Esophagus squamous epithelium (tissue), 5 donors: ENCODE measurements at places on chromosomes 4 and X.

- no peak for DNase-seq
These were observed 27.4 kb downstream of the GK start for GRCh38 chrX:30680618-30681017.

GRCh38 chr4:109764376-109764775, 34.5 kb upstream of the PLA2G12A start:
- no peak for DNase-seq

- no peak for DNase-seq
These were observed 38.2 kb downstream of the FHL1 start for GRCh38 chrX:136185401-136186022.

- no peak for DNase-seq
These were observed at the start of gene CXCL9 for GRCh38 chr4:76007089-76007862. Gene CXCL9 (minus strand): TSS chr4:76007509. CDS start chr4:76007449, 60 bp downstream.

DNA sequence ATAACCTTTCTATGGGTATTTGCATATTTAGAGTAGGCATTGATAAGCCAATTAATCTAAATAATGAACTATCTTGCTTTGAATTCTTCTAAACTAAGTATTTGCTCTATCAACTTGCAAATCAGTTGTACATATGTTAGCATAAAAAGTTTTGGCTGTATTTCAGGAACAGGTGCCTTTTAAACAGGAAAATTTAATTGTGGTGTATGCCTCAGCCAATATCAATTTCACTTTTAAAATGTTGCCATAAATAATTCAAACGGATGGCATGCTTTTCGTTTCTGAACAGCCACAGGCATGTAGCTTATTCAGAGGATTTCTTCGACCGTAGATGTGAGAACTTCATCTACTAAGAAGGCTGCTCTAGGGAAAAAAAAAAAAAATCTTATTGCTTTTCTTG, 99.9 kb downstream of the DCLK2 start:
- no peak for DNase-seq

GRCh38 chrX:71927040-71927439, 16.4 kb downstream of the NHSL2 start:
- DNase-seq = no peak

DNA sequence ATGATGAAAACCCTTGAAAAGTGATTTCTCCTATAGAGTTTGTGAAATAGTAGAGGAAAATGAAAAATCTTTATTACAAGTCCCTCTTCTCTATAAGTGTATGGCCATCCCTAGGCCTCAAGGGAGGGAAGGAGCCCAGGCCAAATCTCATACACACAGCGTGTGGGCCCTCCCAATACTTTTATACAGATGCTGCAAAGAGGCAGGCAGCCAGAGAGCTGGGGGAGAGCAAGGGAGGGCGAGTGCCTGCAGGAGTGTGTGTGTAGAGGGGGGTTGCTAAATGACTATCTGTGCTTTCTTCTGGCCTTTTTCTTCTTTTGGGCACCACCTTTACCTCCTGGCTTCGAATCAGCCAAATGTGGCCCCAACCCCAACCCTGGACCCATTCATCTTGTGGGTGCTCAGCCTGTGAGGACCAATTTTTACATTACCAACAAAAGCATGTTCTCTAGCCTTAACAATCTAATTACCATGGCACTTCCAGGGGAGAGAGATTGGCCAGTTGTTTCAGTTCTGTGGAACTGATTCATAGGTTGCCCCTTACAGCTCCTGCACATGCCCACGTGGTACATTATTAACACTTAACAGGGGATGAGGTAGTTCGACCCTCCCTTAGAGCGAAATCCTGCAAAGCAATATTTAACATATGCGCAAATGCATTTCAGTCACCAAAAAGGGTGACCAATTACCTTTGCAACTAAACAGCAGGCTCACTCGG, 2.0 kb downstream of the GPC3 start:
- DNase-seq = no peak

GRCh38 chr4:52195869-52196268, 144.8 kb downstream of the SPATA18 start:
- no peak for DNase-seq

- no peak for DNase-seq
These were observed 67.4 kb downstream of the DMP1 start for GRCh38 chr4:87717276-87718031.

GRCh38 chr4:19239565-19239964, 1012.1 kb upstream of the SLIT2 start:
- no peak for DNase-seq

DNA sequence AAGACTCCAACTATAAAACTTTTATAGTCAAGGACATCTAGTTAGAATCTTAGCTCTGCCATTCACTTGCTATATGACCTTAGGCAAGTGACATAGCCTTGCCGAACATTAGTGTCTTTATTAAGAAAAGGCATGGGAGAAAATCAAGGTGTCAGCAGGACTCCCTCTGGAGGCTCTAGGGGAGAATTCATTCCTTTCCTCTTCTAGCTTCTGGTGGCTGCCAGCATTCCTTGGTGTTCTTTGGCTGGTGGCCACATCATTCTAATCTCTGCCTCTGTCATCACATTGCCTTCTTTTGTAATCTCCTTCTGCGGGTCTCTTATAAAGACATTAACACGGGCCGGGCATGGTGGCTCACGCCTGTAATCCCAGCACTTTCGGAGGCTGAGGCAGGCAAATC, 99.8 kb downstream of the PPP1R2C start:
- DNase-seq = no peak

GRCh38 chr4:19707876-19708275, 543.8 kb upstream of the SLIT2 start:
- no peak for DNase-seq

DNA sequence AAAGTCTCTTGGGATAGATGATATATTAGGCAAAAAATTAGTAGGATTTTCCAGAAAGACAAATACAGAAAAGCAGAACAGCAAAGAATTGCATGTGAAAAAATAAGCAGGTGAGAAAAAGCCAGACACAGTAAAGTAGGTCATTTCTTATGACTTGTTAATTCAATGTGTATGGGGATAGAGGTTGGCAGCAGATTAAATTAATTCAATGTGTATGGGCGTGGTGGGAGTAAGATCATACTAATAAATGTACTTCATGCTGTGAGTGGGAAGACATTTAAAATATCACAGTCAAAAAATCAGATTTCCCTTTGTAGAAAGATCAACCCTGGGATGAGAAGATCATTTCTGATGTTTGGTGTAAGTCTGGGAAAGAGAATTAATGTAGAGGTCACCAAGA, 1146.4 kb upstream of the INTU start:
- no peak for DNase-seq

- DNase-seq = no peak
These were observed 31.5 kb upstream of the ELF2 start for GRCh38 chr4:139208404-139208945.

- DNase-seq = no peak
These were observed 39.6 kb downstream of the PDLIM5 start for GRCh38 chr4:94491322-94491721.

DNA sequence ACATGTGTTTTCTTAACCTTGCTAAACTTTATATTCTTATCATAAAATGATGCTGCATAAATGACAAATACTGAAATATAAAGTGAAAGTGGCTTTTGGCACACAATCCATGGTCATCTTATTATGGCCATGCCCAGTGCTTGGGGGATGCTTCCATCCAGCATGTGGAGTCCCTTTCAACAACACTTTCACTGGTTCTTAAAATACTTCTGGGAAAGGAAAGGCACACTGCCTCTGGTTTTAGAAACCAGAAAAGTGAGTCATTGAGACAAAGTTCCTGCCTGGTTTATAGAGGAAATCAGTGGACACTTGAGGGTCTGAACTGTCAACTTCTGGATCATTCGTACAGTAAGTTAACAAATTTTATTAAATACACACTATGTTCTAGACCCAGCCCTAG, 248.0 kb upstream of the ADAMTS3 start:
- no peak for DNase-seq

DNA sequence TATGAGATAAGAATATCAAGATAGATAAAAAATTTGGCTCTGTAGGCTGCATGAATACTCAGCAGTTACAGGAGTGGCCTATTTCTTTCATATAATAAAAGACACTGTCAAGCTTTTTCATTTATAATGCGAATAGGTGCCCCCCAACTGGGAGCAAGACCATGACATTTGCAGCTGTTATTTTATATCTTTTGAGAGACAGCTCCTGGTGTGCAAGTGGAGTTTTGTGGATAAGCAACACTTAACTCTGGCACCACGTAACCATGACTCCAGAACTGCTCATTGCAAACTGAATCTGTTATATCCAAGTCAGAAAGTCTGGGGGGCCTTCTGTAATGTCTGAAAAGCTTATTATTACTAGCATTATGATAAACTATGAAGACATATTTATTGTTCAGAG, 1372.4 kb downstream of the C4orf33 start:
- DNase-seq = no peak

DNA sequence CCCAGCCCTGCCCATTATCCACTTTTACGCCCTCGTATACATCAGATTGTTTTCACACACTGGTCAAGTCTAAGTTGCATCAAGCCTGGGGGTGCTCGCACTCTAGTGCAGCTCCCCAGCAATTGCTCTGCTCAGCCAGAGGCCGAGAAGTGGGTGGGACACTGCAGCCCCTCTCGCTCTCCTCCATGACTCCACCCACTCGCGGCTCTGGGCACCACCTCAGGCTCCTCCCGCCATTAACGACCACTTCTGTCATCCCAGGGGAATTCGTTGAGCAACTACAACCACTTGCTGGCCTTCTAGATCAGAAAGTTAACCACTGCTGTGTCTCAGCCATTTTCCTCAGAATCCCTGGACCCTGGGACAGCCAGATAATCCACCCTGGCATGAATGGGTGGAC, 53.6 kb downstream of the ETNPPL start:
- no peak for DNase-seq

DNA sequence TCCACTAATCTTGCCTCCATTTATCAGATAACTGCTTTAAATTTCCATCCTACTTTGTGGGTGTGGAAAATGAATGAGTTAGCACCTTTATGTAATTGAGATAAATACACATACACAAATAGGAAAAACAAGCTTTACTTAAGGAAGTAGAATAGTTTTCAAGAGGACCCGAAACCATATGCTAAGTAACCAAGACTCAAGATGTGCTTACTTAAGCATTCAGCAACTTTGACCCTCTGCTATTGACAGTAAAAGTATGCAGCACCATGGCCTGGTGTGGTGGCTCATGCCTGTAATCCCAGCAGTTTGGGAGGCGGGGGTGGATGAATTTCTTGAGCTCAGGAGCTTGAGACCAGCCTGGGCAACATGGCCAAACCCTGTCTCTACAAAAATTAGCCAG, 29.9 kb downstream of the RNF175 start:
- DNase-seq = no peak

DNA sequence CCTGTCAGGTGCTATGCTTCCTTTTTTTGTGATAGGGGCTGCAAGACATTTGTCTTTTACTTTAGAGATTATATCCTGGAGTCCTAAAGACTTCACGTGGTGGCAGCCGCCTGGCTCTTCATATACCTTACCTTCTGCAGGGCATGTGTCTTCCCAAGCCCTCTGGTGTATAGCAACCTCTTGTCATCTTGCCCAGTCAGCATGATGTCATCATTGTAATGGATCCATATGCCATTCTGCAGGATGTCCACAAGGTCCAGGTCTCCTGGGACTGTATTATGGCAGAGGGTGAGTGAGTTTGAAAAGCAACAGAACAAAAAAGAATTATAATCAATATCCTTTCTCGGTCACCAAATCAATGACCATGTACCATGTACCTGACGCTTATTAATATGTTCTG, 82.2 kb upstream of the SCOC start:
- no peak for DNase-seq

DNA sequence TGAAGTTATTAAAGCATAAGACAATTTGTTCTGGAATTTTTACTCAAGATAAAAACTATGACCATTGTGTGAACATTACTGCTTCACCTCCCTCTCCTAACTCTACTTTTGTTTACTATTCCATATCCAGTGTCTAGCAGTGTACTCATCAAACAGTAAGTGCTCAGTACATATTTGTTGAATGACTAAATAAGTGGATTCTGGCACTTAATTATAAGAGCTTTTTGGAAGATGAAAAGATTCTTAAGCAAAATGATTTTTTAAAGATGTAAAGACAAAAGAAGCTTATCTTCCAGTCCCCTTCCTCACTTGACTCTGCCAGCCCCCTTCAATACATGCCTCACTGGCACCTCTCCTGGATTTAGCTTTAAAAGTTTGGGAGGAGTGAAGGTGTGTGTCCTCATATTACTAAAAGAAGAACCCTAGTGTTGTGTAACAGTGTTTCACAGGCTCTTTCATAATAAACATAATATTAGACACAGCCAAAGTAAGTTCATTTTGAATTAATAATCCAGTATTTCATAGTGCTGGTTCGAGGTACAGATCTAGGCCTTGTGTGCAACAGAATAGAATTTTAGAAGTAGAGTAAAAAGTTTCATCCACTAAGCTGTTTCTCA, 53.0 kb downstream of the GAB1 start:
- DNase-seq = no peak

GRCh38 chrX:10042055-10042454, 74.9 kb downstream of the CLDN34 start:
- no peak for DNase-seq

- DNase-seq = no peak
These were observed 217.4 kb upstream of the PITX2 start for GRCh38 chr4:110840221-110840654.

GRCh38 chr4:56261027-56261426, 126.3 kb downstream of the AASDH start:
- no peak for DNase-seq

DNA sequence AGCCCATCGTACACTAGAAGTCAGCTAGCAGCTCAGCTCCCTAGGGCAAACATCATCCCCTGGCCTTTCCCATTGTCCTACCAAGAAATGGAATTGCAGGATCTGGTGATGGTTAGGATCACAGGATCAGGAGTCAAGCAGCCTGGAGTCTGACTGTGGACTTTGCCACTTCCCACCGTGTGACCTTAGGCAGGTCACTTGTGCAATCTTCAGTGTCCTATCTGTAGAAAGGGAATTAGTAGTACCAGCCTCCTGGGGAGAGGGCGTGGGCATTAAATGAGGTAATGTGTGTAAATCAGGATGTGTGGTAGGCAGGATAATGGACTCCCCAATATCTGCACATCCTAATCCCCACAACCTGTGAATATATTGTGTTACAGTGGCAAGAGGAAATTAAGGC, 38.6 kb upstream of the APLN start:
- DNase-seq = no peak

DNA sequence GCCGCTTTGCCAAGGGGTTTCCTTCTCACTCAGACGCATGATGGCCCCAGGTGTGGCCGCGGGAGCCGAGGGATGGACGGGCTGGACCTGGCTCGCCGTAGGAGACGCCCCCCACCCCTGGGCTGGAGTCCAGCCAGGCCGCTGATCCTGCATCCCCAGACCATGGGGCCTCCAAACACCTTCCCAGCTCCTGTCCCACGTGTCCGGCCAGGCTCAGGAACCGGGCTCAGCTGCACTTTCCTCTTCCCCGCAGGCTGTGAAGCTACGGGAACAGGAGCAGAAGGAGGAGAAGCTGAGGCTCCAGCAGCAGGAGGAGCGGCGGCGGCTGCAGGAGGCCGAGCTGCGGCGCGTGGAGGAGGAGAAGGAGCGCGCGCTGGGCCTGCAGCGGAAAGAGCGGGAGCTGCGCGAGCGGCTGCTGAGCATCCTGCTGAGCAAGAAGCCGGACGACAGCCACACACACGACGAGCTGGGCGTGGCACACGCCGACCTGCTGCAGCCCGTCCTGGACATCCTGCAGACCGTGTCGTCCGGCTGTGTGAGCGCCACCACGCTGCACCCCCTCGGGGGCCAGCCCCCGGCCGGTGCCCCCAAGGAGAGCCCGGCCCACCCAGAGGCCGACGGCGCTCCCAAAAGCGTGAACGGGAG, 9.1 kb downstream of the AKAP17A start:
- no peak for DNase-seq
